ENCODE measurements at places on chromosomes 4 and X.

- DNase-seq: no peak
Measured at GRCh38 chrX:18810416-18810815, 103.0 kb downstream of the PPEF1 start.

- no peak for DNase-seq
Measured at GRCh38 chr4:31290836-31291235, 570.7 kb downstream of the PCDH7 start.

DNA sequence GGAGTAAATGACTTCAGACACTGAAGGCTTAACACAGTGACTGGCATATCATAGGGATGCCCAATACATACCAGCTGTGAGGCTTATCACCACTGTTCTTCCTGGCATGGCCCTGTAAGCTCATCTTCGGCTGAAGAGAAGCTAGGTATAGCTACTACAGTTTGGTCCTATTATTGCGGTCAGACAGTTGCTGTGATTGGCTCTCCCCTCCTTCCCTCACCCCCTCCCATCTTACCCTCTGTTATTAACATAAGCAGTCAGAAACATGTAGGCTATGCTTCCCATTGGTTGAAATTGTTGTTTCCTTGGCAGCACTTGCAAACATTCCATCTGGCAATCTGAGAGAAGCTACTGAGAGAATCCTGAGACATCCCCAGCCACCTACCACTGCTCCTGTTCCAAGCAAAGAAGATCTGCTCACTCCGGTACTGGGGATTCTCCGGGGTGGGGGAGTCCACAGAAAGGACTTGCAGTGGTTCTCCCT is at the start of gene AKAP14:
Gene AKAP14 (plus strand): TSS at position 51 of the 484 bp plus-strand sequence. CDS start 7,331 bp downstream, outside the sequence.
- no peak for DNase-seq

DNA sequence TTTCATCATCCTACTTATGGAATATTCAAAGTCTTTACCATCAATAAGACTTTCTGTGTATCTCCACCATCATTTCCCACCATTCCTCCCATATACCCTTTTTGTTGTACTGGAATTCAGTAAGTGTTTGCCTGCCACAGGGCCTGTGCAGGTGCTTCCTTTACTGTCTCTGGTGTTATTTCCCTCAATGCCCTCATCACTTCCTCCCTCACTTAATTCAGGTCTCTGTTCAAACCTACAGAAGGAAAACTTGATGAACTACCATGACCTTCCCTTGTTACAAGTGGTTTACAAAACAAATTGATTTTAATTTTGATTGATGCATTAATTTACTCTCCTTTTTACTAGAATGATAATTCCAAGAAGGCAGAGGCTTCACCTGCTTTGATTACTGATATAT is 159.5 kb upstream of the FAT4 start:
- no peak for DNase-seq

- DNase-seq: no peak
Measured at GRCh38 chr4:169133932-169134331, 123.9 kb upstream of the CBR4 start.

DNA sequence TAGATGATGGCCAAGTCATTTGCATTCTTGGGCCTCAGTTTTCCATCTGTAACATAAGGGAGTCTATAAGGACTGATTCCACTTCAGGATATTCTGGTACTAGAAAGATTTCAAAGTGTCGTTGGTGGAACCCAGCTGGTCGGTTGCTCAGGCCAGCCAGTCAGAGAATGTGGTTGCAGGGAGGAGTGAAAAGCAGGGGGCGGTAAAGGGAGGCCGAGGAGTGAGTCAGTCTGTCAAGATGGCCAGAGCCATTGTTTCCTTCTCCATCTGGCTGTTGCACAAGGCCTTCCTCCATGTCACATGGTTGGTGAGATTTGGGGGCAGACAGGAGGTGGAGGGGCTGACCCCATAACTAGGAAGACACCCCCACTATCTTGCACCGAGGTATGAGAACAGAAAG is 38.2 kb downstream of the STARD8 start:
- DNase-seq: no peak

GRCh38 chrX:47500554-47500953 is 17.5 kb upstream of the ZNF41 start:
- DNase-seq: no peak

- no peak for DNase-seq
Measured at GRCh38 chr4:141047228-141047884, 85.9 kb downstream of the RNF150 start.

DNA sequence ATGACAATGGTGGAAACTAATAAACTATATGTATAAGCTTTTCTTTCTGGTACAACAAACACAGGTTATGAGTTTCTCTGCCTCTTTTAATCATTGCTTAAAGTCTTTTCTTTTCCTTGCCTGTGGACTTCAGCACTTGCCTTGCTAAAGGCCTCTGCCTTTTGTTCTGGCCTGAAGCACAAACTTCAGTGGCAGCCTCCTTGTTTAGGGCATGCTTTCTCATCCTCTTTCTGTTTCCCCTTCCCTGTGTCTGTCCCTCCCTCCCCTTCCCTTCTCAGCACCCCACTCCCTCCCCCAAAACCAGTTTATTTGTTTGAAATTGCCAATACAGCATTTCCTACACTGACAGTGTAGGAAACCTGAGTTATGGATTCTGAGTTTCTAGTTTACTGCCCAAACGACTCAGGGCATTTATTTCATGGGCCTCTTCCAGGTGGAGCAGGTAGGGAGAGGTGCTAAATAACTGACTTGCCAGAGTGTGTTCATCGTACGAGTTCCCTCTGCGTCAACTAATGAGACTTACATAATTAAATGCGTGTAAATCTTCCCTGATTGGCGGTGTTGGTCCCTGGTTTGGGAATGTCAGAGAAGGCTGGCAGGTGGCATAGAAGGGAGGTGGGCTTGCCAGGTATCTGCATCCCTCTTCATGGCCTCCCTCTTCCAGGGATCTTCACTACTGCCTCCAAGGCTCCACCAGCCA is 311.0 kb downstream of the FBXW7 start:
- no peak for DNase-seq

DNA sequence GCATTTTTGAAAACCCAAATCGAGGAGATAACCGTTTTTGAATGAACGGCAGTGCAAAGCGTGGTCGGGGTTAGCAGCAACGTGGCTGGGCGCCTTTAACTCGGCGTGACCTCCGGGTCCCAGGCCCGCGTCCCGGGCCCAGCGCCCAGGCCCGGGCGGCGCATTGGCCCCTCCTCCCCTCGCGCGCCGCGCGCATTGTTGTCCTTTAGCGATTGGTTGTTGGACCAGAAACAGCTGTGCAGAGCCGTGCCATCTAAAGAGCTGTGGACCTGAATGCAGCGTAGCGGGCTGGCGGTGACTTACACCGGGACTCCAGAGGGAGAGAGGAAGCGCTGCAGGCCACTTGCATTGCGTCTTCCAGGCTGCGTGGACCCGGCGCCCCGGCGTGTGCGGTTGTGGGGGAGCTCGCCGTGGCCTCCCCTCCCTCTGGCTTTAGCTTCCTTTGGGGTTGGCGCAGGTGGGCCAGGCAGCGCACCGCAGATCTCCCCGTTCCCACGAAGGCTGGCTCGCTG is at the start of gene STOX2:
Gene STOX2 (plus strand): TSS at position 227 of the 512 bp plus-strand sequence. CDS start 1,484 bp downstream, outside the sequence.
- DNase-seq: no peak

GRCh38 chrX:15514279-15514678 is 13.7 kb downstream of the BMX start:
- DNase-seq: no peak

- no peak for DNase-seq
Measured at GRCh38 chrX:96407072-96407471, 277.6 kb upstream of the DIAPH2 start.

DNA sequence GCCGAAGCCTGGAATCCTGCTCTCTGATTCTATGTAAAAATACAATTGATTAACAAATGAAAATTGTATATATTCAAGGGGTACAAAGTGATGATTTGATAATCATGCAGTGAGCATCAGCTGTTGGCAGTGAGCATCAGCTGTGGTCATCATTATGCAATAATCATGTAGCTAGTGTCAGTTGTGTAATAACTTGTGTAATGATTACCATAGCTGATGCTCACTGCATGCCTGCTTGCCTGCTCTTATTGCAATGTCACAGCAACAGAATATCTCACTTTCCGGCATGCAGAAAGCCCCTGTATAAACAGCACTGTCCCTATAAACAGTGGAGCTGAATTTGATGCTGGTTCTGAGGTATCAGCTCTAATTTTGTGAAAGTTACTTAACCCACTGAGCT is 46.8 kb downstream of the SULT1B1 start:
- no peak for DNase-seq

DNA sequence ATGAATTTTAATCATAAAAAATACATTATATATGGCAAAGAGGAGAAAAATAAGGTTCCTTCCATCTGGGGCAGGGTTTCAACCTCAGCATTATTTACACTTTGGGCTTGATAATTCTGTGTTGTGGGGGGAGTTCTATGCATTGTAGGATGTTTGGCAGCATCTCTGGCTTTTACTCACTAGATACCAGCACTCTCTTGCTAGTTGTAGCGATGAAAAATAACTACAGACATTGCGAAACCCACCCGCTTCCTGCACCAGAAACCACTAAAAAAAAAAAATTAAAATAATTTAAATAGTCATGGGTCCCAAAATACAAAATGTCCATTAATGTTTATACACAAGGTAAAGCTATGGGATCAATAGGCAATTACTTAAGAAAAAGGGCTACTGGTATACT is 52.7 kb downstream of the PPP3CA start:
- no peak for DNase-seq

DNA sequence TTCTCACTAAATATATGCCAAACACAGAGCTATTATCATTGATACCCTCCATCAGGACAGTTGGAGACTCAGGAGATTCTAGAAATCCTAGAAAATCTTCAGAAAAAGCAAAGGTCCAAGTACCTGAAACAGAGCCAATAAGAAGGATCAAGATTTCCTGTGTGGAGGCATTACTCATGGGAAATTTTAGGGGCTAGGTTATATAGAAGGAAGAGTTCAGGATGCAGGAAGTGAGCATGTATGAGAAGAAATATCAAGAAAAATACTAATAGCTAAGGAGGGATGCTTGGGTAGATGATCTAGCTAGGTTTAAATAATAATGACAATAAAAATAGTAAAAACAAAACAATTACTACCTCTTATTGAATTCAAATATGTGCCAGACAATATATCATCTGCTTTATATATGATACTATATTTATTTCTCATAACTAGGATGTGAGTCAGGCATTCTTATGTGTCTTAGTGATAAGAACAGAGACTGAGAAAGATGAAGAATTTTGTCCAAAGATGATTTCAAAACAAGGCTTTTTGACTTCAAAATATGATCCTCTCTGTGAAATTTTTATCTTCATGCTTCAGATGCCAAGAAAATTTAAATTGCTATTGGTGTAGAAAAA is 66.4 kb upstream of the HHIP start:
- DNase-seq: no peak

- DNase-seq: no peak
Measured at GRCh38 chrX:50115973-50116372, 84.8 kb downstream of the AKAP4 start.

- no peak for DNase-seq
Measured at GRCh38 chr4:174460684-174461083, 61.6 kb downstream of the HPGD start.

DNA sequence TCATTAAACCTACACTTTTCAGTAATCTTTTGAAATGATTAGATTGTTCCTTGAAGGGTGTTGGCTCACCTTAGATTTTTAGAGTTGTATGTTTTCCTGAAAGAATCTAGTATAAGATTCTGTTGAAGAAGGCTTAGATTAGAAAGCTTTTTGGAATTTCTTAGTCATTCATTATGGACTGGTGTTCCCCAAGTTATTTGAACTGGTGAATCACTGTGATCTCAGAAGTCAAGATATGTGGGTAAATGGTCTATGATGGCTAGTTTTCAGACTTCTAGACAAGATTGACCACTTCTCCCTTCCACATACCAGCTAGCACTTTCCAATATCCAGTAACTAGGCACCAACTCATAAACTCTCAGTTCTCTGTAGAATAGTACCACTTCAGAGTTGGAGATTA is 138.1 kb downstream of the KDM6A start:
- DNase-seq: no peak

DNA sequence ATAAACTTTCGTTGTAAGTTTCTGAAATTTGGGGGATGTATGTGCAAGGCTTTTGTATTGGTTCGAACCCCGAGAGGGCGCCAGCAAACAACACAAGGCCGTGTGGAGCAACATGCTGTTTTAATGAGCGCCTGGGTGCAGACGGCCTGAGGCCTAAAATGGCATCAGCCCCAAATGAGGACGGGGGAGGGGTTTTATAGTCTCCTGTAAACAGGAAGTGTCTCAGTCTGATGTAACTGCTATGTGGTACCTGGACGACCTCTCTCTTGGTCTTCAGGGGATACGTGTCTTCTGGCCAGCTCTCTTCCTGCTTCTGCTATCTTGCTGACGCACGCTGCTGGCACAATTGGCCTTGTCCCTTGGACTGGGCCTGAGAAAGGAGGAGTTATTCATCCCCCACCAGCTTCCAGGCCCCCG is 1348.0 kb downstream of the ADGRL3 start:
- DNase-seq: no peak

DNA sequence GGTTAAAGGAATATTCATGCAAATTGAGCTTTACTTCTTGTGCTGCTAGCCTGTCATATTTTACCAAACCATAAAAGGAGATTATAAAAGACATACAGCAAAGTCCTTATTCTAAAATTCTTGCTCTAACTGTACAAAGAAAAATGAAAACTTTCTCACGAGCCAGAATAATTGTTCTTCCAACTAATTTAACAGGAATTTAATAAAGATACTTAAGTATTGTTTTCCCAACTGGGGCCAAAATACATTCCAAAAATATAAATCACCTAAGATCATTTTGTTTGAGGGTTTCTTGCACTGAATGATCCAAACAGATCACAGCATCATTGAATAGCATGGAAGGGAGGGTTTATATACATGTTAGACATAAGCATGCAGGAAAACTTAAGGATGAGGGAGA is 127.1 kb upstream of the PCDH18 start:
- DNase-seq: no peak

GRCh38 chrX:80237072-80237471 is 183.2 kb upstream of the TENT5D start:
- DNase-seq: no peak

GRCh38 chr4:88010966-88011365 is 3.5 kb downstream of the PKD2 start:
- no peak for DNase-seq

DNA sequence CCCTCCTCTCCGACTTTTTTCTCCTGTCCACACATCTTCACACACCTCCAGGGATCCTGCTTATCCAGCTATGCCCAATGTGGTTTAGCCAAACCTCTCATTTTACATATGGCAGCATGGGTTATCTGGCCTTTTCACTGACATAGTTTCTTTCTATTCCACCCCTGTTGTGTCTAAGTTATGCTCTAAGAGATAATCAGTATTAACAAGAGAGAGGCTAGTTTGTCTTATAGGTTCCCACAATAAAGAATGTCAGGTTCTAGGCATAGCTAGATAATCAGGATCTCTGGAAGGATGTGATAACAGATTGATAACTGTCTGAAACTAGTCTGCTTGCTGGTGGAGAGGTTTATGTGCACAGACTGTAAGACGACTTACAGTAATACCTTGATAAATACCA is 7.7 kb upstream of the GALNT7 start:
- DNase-seq: no peak
